ENCODE measurements at places on chromosomes 12 and 14. TPM values are rescaled to one million over a fixed set of nuclear protein-coding genes. Genes with fewer than 3 reads are reported as not detected.

TMCC3 gene
- 2.4 TPM for total RNA-seq

ENDOU gene
- not detected for total RNA-seq

LBHD2 gene
- total RNA-seq = not detected

COL2A1 gene
- total RNA-seq = not detected

RASSF9 gene
- total RNA-seq = not detected

Data from CD8-positive, alpha-beta T cell (primary cell).